Lung (tissue), 17 donors: ENCODE measurements at places on chromosomes 16 and 17. TPM values are rescaled to one million over a fixed set of nuclear protein-coding genes. Genes with fewer than 3 reads are reported as not detected.

BRIP1 gene
- polyA plus RNA-seq: 0.65 TPM

CEP112 gene
- 5.9 TPM for polyA plus RNA-seq

COG8 gene
- 18.3 TPM for polyA plus RNA-seq

KRT32 gene
- polyA plus RNA-seq: not detected

- no peaks in the 10 kb centered on the region for H3K36me3 ChIP-seq
- no peak for DNase-seq
- H3K4me1 ChIP-seq: no peaks in the 10 kb centered on the region
Observed at GRCh38 chr17:39016193-39017153, 49.3 kb upstream of the FBXO47 start.

TMED6 gene
- 0.24 TPM for polyA plus RNA-seq

GRCh38 chr16:10001258-10001775, 180.9 kb downstream of the GRIN2A start:
- no peaks in the 10 kb centered on the region for H3K36me3 ChIP-seq
- H3K27me3 ChIP-seq: no peaks in the 10 kb centered on the region
- no peak overlapping the region for H3K27ac ChIP-seq
- no peak overlapping the region for H3K4me3 ChIP-seq

- no peak for DNase-seq
- H3K27ac ChIP-seq: no peak overlapping the region
- no peaks in the 10 kb centered on the region for H3K27me3 ChIP-seq
- no peaks in the 10 kb centered on the region for H3K36me3 ChIP-seq
- H3K4me1 ChIP-seq: no peaks in the 10 kb centered on the region
Observed at GRCh38 chr17:71580220-71580619, 540.6 kb upstream of the SOX9 start.

- no peaks in the 10 kb centered on the region for H3K4me1 ChIP-seq
- no peak overlapping the region for H3K27ac ChIP-seq
- no peaks in the 10 kb centered on the region for H3K36me3 ChIP-seq
- no peaks in the 10 kb centered on the region for H3K27me3 ChIP-seq
Observed at GRCh38 chr16:51880776-51881175, 666.2 kb downstream of the TOX3 start.

KIF2B gene
- not detected for polyA plus RNA-seq

DNA sequence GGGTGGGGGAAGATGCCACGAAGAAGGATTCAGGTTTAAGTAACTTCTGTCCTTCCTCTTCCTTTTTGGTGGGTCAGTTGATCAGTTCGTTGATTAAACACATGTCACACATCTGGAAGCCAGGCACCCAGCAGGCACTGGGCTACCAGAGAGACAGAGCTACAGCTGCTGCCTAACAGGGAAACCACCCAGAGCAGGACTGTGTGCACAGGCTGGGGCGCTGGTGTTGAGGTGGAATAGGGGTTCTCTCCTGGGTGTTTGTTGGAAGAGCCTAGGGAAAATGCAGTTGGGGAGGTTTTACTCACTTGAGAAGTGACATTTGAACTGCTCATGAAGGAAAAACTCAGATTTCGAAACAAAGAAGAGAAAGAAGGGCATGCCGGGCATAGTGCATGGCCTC, 152.4 kb downstream of the IRX5 start:
- no peak for DNase-seq
- H3K27me3 ChIP-seq: no peaks in the 10 kb centered on the region
- H3K36me3 ChIP-seq: no peaks in the 10 kb centered on the region
- H3K27ac ChIP-seq: no peak overlapping the region
- H3K4me3 ChIP-seq: no peak overlapping the region

GRCh38 chr17:29172589-29172988, 7.6 kb downstream of the MYO18A start:
- no peak overlapping the region for H3K27ac ChIP-seq
- H3K36me3 ChIP-seq: no peaks in the 10 kb centered on the region

NSMCE1 gene
- 55.4 TPM for polyA plus RNA-seq

DNA sequence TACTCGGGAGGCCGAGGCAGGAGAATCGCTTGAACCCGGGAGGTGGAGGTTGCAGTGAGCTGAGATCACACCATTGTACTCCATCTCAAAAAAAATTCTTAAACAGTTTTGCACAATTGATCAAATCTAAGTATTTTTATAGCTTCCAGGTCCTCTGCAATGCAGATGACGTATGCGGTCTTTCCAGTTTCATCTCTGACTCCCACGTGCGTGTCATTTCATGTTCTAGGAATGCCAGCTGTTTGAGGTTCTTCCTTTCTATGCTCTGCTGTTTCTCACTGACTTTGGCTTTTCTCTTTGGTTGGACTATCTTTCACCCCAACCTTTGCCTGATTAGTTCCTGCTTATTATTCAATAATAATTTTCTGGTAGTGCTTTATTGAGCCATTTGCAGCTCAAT, 16.2 kb downstream of the CHP2 start:
- no peaks in the 10 kb centered on the region for H3K4me1 ChIP-seq

CACNG5 gene
- not detected for polyA plus RNA-seq

DNA sequence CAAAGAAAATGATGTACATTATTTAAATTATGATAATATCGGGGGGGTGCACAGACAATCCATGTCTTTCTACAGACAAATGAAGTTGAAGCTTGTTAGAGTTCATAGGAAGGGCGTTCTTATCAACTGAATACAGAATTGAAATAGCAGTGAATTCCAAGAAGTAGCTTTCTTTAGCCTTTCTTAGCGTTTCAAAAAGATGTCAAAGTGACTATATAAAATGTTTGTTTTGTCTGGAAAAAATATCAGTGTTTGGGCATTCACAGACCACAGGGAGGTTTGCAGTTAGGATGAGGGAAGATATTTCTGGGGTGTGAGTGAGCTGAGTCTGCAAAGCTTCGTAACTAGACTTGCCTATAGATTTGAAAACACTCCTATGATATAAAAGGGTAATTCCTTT, 55.0 kb downstream of the STX8 start:
- H3K4me3 ChIP-seq: no peak overlapping the region
- no peaks in the 10 kb centered on the region for H3K27me3 ChIP-seq
- DNase-seq: peak; percentile 1
- no peaks in the 10 kb centered on the region for H3K4me1 ChIP-seq

DNA sequence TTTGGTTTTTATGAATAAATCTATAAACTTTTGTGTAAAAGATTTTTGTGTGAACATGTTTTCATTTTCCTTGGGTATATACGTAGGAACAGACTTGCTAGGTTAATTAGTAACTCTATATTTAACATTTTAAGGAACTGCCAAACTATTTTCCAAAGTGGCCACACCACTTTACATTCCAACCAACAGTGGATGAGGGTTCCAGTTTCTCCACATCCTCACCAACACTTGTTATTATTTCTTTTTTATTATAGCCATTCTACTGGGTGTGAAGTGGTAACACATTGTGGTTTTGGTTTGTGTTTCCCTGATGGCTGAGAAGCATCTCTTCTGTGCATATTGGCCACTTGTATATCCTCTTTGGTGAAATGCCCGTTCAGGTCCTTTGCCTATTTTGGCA, 20.0 kb downstream of the LYRM9 start:
- H3K27me3 ChIP-seq: no peaks in the 10 kb centered on the region
- H3K36me3 ChIP-seq: peaks cover 7% of the 10 kb centered on the region
- no peak for DNase-seq

DNA sequence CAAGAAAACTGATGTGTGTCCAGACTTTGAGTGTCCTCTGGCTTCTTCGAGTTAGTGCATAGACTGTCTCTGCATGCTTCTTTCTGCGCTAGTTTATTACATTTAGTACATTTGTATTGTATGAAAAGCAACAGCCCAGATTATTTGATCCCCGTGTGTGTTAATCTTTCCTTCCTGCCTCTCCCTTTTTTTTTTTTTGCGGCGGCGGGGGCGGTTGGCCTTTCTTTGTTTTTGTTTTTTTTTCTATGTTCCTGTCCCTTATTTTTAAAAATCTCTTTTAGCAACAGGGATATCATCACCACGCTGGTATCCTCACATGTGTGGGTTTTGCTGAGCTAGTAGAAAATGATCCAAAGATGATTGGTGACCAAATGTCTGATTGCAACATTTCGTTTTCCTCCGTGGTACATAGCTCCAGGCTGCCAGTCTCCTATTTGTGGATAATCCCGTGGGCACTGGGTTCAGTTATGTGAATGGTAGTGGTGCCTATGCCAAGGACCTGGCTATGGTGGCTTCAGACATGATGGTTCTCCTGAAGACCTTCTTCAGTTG, 9.4 kb downstream of the SCPEP1 start:
- H3K4me1 ChIP-seq: peaks cover 2% of the 10 kb centered on the region
- no peaks in the 10 kb centered on the region for H3K27me3 ChIP-seq
- no peaks in the 10 kb centered on the region for H3K36me3 ChIP-seq
- H3K4me3 ChIP-seq: no peak overlapping the region
- no peak for DNase-seq

C1QTNF1 gene
- 24.3 TPM for polyA plus RNA-seq

DNA sequence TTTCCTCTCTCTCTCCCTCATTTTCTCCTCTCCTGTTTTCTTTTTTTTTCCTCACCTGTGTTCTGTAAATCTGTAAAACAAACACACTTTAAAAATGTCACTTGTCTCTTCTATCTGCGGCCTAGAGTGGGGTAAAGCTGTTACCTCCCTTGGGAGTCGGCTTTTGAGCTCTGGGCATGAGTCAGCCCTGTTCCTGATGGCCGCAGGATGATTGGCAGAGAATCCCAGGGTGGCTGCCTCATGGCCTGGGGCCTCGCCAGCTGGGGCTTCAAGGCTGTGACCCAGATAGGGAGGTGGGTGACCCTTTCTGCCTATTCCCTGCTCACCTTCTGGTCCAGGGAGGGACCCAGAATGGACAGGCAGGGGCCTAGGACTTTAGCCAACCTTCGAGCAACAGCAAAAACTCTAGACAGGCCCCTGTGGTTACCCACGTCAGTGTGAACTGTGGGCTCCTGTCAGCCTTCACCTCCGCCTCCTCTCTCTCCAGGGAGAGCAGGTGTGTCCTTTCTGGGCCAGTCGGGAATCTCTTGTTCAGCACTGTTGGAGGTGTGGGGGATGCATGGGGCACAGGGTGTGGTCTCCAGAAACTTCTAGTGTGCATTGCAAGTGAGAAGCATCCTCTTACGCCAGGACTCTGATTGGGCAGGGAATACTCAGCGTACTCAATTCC, 87.4 kb downstream of the RAP1GAP2 start:
- H3K4me3 ChIP-seq: no peak overlapping the region
- no peaks in the 10 kb centered on the region for H3K27me3 ChIP-seq
- no peak for DNase-seq
- H3K27ac ChIP-seq: no peak overlapping the region
- H3K4me1 ChIP-seq: no peaks in the 10 kb centered on the region

GRIN2C gene
- 0.01 TPM for polyA plus RNA-seq

DNA sequence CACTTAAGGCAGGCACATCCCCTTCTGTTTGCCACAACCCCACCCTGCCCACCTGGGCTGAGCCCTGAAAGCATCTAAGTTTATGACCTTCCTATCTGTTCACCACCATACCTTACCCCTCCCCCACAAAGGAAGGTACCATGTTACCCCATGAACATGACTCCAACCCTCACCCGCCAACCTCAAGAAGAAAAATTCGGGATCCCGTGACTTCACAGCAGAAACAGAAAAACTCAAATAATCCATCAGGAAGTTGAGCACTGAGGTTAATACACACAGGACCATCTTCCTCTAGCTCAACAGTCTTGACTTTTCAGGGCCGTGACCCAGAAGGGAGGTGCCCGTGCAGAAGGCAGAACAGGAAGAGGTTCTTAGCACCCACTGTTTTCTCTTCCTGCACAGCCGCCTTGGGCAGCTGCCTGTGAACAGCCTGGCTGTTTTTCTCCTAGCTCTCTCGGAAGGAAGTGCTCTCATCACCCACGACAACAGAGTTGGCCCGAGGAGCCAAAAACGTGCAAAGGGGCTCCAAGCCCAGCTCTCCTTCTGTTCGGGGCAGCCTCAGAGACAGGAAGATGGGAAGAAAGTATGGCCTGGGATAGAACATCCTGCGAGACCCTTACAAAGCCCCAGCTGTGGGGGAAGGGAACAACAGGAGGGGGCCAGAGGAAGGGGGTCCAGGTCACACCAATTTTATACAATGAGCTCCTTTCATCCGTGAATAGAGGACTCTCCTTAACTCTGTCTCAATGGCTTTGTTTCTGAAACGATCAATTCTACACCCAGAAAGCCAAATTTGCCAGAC, 101.1 kb downstream of the XYLT1 start:
- H3K4me3 ChIP-seq: no peak overlapping the region
- H3K27ac ChIP-seq: peak overlapping the region; percentile 75
- DNase-seq: no peak
- no peaks in the 10 kb centered on the region for H3K27me3 ChIP-seq
- H3K36me3 ChIP-seq: no peaks in the 10 kb centered on the region

DNA sequence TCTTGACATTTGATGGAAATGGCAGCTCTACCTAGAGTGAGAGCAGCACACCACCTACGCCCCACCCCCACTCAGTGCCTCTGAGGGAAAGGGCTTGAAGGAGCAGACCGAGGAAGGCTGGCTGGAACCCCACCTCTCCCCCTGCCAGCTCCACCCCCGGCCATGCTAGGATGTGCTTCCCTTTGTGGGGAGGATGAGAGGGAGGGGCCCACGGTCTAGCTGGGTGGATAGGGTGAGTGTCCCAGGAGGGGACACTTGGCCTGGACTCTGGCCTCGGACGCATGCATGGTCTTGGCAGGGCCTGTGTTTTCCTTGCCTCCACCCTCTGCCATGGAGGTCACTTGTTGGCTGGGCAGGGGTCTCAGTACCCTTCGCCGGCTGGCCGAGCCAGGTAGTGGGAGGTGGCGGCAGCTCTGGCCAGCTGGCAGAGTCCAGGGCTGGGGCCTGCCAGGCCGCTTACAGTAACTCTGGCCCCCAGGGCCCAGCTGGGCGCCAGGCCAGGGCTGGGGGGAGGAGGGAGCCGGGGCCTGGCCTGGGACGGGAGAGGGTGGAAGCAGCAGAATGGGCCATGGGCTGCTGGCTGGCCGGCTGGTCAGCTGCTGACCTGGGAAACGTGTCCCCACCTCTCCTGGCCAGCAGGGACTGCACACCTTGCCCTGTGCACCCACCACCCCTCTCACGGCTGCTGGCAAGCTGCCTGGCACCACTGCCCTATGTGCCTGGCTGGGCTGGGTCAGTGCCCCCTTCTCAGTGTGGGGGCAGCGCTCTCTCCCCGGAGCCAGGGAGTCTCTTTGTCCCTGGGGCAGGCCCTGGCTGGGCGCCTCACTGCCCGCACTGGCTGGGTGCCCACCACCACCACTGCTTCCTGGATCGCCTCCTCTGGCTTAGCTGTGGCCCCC, 23.0 kb downstream of the RARA start:
- DNase-seq: peak; percentile 81
- H3K27me3 ChIP-seq: no peaks in the 10 kb centered on the region
- peaks cover 61% of the 10 kb centered on the region for H3K4me1 ChIP-seq
- H3K36me3 ChIP-seq: no peaks in the 10 kb centered on the region
- H3K4me3 ChIP-seq: no peak overlapping the region
- peak overlapping the region; percentile 90 for H3K27ac ChIP-seq
